ENCODE measurements at places on chromosomes 4 and X.

DNA sequence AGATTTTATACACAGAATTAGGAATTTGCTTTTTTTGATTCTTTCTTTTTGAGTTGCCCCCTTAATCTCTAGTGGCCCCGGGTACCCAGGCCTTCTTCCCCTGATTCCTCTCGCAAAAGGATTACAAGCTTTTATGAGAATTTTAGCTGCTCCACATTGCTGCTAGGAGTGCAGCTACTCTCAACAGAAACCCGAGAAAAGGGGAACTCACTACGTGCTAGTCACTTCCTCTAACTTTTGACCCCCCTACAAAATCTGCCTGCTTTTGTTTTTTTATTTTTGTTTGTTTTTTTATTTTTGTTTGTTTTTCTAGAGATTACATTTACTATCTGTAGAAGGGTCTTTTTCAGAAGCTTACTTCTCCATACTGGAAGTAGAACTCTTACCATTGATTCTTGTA lies 64.1 kb downstream of the ZNF81 start:
- DNase-seq: no peak

DNA sequence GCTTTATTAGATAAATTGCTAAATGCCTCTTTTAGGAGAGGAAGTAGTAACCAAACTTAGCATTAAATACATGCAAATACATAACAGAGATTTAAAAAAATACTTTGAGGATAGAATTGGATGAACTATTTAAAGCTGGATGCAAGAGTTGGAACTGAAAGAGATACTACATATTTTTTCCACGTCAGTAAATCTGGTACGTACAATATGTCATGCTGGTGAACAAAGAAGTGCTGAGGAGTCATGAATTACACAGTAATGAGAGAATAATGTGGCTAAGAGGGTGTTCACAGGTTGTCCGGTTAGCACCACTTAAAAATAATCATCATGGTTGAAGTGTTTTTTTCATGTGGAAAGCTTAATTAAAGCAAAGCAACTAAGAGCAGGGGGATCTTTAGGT lies 184.1 kb upstream of the FRMPD4 start:
- no peak for DNase-seq

GRCh38 chrX:72467135-72467534 lies 105.5 kb downstream of the HDAC8 start:
- no peak for DNase-seq

- DNase-seq: no peak
These were observed 620.7 kb downstream of the RPA4 start for GRCh38 chrX:97504431-97504830.

GRCh38 chr4:1376391-1376840 lies 29.4 kb downstream of the UVSSA start:
- no peak for DNase-seq

- DNase-seq: no peak
These were observed 7.1 kb downstream of the IGFBP7 start for GRCh38 chr4:57103051-57103450.

GRCh38 chrX:128698573-128699181 lies 646.5 kb upstream of the ACTRT1 start:
- no peak for DNase-seq

GRCh38 chr4:53579826-53580225 lies 11.5 kb downstream of the LNX1 start:
- DNase-seq: no peak

GRCh38 chr4:3304831-3305609 lies 12.2 kb downstream of the RGS12 start:
- DNase-seq: no peak

DNA sequence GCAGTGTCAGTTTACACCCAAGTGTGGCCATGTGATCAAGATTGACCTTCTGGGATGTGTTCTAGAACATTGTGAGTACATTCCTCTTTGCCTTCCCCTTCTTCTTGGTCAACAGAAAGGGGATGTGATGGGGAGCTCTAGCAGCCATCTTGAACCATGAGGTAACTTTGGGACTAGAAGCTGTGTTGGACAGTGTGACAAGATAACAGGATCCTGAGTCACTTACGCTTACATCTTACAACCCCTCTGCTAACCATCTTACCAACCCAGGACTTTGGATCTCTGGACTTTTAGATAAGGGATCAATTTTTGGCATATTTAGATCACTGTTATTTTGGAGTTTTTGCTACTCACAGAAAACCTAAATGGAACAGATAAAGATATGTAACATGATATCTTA lies 625.6 kb downstream of the BCOR start:
- DNase-seq: no peak

DNA sequence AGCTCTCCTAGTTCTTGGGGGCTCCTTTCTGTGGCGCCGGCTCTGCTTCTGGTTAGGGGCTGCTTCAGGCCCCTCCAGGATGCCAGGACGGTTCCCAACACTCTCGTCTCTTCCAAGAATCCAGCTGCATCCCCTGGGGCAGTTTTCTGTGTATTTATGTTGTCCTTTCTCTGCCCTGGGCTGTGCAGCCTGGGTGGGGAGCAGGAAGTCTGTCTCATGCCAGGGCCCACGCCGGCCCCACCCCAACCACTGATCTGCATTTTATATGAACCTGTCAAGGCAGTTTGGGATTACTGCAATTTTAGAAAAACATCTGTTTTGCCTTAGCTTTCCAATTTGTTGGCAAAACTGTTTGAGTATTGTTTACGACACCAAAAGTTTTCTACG lies 14.6 kb downstream of the CTBP1 start:
- no peak for DNase-seq

GRCh38 chr4:174631901-174632758 lies 109.8 kb upstream of the HPGD start:
- DNase-seq: no peak

DNA sequence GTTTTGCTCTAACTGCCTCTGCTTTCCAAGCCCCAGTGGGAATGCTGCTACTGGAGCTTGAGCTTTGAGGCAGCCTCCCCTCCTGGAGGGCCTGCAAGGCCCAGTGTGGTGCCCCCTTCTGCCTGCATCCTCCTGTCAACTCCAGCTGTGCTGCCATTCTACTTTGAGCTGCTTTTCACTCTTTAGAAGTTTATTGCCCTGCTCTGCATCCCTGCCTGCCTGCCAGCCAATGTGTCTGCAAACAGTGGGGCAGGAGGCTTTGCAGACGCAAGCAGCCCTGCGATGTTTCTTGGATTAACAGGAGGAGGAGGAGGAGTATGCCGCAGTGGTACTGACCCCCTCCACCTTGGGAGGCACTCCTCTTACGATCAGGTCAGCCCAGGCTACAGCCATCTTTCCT lies 16.4 kb downstream of the TMEM31 start:
- DNase-seq: no peak

- no peak for DNase-seq
These were observed 96.8 kb upstream of the FAT1 start for GRCh38 chr4:186820391-186820891.

- DNase-seq: no peak
These were observed 64.2 kb upstream of the ADRA2C start for GRCh38 chr4:3701736-3702560.

- DNase-seq: peak; percentile 77
These were observed at the start of gene ZNF280C for GRCh38 chrX:130268449-130269170. ZNF280C (minus strand) TSS chrX:130268899; CDS start chrX:130260449, 8,450 bp downstream.

DNA sequence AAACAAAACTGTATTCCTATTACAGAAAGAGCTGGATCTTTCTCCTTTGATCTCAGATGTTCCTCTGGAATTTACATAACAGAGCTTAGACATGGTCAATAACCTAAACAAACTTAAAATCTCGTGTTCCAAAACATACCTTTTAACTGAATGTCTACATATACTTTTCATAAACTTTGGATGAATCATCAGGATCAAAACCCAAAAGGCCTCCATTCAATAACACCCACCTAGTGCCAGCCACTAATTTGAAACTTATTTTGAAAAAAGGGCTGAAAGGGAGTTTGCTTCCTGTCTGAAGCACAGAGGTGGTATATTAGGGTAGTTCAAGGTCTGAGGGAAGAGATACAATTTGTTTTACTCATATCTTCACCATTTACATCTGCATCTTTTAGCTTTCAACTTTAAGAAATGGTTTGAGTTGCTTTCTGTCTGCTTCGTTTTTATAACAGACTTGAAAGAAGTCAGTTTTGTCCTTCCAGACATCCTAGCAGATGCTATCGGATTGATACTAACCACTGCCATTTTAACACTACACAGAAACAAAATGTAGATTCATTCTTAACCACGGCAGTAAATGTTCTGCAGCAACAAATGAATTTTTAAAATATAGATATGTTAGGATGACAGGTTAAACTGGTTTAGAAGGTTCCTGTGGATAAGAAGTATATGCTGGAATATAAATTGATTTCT lies 242.8 kb upstream of the DKK2 start:
- no peak for DNase-seq

DNA sequence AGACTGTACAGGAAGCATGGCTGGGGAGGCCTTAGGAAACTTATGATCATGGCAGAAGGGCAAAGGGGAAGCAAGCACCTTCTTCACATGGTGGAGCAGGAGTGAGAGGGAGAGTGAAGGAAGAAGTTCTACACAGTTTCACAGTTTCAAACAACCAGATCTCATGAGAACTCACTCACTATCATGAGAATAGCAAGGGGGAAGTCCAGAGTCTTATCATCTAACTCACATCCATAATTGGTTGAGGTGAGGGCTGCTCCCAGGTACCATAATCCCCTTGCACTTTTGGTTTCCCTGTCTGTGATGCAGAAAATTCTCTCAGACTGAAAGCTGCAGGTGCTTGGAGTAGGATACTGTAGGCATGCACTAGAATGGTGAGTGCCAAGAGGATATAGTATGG lies 233.8 kb upstream of the CPEB2 start:
- no peak for DNase-seq

- no peak for DNase-seq
These were observed 26.6 kb downstream of the PLAC1 start for GRCh38 chrX:134631426-134632346.

DNA sequence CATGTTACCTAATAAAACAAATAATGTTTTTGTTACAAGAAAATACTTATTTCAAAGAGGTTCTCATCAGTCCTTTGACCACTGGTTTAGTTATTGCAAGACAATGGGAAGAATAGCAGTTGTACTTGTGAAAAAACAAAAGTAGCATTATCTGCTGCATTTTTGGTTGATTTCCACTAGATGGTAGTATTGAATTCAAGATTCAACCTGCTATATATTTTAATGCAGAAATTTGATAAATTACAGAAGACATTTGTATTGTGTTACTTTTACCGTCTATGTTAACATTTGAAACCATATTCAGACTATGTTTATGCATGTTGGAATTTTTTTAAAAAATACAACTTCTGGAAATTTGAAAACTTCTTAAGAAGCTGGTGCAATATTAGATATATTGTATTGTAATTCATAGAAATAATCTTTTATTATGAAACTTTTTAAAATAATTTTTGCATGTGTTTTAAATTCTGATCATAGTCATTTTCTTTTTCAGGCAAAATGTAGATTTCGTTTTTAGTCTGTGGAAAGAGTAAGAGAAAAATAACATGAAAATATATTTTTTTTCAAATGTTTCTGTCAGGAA lies 56.4 kb downstream of the SPCS3 start:
- DNase-seq: no peak

GRCh38 chr4:145490796-145491195 lies 9.1 kb downstream of the SMAD1 start:
- no peak for DNase-seq

DNA sequence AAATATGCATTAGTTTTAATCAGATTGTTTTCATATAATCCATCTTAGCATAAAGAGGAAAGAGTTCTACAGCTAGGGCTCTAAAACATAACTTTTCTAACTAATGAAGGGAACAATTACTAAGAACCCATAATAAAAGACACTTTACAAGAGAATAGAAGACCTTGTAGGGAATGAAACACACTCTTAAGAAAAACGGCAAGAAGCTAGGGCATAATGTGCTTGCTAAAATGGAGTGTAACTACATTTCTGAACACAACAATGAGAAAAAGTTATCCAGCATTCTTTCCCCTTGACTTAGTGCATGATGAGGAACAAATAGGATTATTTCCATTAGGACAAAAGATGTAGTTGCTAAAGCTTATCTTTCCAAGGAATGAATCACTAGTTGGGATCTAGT lies 54.6 kb downstream of the ARHGAP6 start:
- no peak for DNase-seq

- DNase-seq: no peak
These were observed 35.2 kb upstream of the PHEX start for GRCh38 chrX:21996872-21997455.

DNA sequence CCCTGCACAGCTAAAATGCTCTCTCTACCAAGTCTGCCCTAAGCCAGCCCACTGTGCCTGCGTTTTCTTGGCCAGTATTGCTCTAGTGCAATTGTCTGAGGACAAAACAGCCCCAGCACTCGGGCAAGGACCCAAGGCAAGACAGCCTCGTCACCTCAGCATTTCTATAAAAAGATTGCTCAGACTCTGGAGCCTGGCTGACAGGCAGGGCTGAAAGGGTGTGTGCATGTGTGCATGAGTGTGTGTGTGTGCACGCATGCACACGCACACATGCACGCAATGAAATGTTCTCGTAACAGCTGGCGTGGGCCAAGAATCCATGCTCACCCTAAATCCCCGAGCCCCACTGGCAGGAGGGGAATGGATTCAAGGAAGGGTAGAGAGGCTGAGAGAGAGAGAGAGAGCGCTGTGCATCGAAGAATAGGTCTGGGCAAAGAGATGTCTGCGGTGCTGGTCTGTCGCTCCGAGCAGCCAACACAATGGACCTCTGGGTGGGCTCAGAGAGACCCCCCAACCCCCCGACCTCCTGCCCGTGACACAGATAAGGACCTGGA lies 579.2 kb downstream of the BCOR start:
- no peak for DNase-seq

GRCh38 chrX:12693754-12694153 lies 97.5 kb upstream of the PRPS2 start:
- no peak for DNase-seq

GRCh38 chrX:6465756-6466155 lies 69.2 kb downstream of the VCX3A start:
- no peak for DNase-seq

DNA sequence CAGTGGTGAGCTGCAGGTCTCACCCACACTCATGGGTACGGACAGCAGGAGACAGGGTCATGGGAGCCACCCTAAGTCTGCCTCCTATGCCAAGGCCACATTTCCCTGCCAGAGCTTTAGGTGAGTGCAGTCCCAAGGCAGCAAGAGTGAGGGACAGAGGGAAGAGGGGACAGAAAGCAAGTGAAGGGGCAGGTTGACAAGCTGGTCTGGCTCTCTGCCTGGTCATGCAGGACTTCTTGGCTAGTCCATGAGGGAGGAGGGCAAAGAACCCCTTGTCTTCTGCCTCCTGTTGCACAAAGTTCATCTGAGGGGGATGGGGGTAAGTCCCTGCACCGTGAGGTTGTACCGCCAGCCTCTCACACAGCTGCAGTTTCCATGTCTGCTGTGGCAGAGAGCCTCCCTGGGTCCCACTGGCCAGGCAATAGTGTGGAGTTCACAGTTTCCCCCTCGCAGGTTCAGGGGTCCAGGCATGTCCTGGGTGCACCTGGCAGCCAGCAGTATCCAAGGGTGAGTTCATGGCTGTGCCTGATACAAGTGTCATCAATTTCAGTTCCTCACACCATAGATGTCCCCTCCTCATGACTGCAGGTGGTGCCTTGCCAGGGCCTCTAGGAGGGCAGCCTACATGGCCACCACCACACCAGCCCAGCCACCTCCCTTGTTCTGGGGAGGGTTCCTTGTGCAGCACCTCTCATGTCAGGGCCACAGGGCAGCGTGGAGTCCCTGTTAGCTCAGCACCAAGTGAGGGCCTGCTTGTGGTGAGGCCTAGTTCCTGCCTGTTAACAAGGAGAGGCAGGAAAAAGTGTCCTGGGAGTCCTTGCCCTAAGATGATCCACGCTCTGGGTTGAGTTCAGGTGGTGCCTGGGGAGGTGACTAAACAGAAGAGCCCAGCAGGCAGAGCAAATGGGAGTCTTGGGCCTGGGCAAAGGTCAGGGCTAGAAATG lies 72.5 kb downstream of the ADRA2C start:
- DNase-seq: no peak

All from stimulated activated CD8-positive, alpha-beta memory T cell treated with anti-CD3 and anti-CD28 coated beads, Interleukin-2, amount 100 ng/mL, for 1 hour (primary cell).